NCI-H1436 treated with DMSO at 0.1 percent for 48 hours (cell line): ENCODE measurements at places on chromosomes 5 and 9.

DNA sequence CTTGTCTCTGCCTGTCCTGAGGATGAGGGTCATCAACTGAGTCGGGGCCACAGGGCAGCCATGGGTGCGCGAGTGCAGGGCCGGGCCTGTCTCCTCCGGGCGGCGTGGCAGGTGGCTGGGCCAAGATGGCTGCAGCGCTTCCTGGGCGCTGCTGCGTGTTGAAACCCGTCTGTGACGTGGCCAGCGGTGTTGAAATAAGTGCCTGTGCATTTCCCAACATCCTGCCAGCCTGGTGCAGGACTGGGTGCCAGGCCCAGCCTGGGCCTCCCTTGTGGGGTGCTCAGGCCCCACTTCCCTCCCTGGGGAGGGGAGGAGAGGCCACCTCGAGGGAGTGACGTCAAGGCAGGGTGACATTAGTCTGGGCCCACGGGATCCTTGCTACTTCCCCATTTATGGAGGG, 45.5 kb downstream of the RXRA start:
- DNase-seq: no peak

- DNase-seq: no peak
Measured at GRCh38 chr5:90144625-90145327, 264.8 kb downstream of the CETN3 start.

DNA sequence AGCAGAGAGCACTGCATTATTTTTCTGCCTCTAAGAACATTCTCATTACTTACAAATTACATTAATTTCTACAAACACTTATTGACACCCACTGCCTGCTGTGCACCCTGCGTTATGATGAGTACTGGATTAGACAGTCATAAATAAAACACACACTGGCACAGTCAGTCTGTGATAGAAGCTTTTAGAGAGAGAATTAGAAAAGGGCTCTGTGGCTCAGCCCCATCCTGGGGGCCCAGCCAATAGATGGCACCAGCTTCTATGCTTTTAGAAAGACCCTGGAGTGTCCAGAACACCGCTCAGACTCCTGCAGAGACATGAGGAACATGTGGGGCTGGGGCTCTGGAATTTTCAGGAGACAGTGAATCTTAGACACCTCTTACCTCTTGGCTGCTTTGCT, 61.0 kb upstream of the RAPGEF1 start:
- DNase-seq: no peak

DNA sequence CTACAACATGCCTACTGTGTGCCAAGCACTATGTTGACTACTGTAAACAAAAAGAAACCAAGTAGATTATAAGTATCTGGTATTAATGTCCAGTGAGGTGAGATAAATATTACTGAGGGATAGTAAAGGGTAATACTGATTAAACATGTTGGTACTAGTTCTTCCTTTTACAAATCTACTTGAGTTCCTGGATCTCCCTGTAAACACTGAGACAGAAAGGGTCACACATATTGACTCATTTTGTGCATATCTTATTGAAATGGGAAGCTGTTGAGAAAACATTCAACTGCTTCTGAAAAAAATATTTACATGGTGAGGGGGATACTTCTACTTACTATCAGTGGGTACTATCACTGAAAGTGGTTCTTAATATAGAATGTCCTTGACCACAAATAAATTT, 24.3 kb downstream of the EFNA5 start:
- no peak for DNase-seq

- DNase-seq: no peak
Measured at GRCh38 chr5:72812488-72812887, 4.0 kb upstream of the TNPO1 start.

DNA sequence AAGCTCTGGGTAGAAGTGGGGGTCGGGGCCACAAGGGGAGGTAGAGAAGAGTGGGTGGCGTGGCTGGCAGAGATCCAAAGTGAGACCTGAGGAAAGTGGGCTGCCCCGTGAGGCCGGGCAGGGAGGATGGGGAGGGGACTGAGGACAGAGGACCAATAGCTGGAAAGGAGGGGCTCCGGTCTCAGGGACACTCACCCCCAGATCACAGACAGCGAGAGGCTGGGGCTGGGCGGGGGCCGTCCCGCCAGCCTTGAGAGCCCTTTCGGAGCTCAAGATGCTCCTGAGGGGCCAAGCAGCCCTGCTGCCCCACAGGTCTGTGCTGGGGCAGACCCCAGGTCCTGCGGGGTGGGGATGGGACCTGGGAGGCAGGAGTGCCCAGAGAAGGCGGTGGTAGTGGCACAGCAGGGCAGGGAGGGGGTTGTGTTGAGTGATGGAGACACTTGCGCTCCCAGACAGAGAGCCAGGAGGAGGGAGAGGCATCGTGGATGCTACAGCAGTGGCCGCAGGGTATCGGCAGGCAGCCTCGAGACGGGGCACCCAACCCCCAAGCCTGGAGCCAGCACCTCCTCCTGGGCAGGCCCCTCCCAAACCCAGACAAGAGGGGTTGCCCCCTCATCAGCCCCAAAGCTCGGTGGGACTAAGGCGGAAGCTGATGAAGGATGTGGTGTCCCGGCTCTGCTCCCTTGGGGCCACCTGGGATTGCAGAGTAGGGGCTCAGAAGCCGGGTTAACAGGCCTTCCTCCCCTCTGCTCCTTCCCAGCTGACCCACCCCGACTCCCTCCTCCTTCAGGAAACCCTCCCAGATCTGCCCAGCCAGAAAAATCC, 3.4 kb downstream of the SARDH start:
- no peak for DNase-seq

GRCh38 chr9:105901514-105902109, 207.3 kb downstream of the TMEM38B start:
- no peak for DNase-seq

- no peak for DNase-seq
Measured at GRCh38 chr5:86557920-86558319, 59.8 kb upstream of the COX7C start.

DNA sequence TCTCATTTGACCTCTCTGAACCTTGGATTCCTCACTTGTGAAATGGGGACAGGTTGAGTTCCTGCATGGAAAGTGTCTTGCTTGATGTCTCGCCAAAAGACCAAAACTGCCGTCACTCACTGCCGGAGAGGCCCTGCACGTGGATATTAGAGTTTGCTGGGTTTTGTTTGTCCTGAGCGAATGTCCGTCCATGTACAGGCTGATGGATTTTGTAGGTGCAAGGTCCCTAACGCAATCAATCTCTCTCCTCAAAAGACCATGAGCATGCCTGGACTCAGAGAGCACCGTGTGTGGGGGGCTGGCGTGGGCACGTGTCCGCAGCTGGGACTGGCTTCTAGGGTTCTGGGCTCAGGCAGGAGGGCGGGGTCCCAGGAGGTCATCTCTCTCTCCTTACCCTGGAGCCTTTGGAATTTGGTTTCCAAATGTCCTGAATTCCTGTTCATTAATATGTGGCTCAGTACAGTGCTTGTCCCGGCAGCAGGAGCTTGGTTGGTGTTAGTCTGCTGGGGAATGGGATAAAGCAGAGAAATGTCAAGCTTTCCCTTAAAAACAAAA, 146.0 kb upstream of the IER5L start:
- no peak for DNase-seq

DNA sequence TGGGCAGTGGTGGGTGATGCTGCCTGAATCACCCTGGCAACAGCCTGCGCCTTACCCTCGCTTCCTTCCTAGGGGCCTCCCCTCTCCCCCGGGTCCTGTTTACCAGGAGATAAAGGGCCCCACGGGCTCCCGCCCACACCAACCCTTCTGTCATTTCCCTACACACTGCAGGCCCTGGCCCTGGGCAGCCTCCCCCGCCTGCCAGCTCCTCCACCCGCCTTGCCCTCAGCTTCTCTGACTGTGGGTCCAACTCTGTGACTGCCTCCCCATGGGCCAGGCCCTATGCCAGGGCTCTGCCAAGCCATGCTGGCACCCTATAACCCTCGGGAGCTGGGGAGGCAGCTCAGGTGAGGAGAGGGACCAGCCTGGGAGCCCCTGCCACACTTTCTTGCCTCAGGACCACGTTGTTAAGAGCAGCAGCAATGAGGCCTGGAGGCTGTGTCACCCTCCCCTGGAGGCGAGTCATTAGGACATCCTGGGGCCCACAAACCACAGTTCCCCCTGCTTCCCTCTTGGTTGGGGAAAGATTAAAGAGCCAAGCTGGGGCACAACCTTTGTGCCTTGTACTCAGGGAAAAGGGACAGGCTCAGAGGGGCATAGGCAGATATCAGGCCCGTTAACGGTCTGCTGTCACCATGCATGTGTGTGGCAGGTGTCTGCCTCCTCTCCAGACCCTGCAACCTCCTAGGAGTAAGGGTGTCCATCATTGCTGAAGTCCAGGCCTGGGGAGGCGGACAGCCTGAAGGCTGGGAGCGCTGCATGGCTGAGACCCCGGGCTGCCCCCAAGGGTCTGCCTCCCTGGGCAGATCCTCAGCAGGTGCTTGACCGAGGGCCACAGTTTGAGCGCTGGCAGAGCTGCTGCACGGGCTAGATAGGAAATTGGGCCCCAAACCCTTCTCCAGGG, 2.8 kb downstream of the MGAT4B start:
- no peak for DNase-seq

- no peak for DNase-seq
Measured at GRCh38 chr5:119302916-119303897, 52.6 kb upstream of the TNFAIP8 start.

DNA sequence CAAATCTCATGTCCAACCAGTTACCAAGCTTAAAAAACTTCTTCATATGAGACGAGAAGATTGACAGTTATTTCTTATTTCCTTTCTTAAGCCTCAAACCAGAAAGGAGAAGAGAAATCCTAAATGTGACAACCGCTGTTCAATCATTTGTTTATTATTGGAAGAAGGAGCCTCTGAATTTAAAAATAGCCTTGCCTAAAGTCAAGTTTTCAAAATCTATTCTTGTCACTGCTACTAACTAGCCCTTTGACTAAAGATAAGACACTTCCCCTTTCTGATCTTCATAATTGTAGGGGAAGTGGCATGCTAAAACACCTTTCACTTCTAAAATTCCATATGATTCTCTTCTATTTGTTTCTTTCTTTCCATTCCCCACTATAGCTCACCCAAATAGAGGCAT, 106.2 kb upstream of the EMB start:
- DNase-seq: no peak

DNA sequence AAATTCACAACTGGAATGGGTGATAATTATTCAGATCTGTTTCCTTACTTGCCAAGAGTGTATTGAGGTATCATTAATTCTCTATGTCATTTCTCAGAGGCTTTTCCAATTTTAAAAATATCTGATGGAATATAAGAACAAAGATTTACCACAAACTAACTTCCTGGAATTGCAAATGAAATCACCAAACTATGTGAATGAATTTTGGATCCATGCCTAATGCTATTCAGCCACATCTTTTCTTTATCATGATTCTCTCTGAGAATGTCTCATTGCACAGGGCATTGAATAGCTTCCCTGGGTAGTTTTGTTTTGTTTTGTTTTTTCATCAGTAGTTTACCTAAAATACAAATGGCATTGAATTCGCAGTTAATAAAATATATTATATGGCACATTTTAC, 146.9 kb upstream of the FBN2 start:
- DNase-seq: no peak

GRCh38 chr9:127694890-127695720, 11.7 kb upstream of the CFAP157 start:
- DNase-seq: no peak

GRCh38 chr5:173315495-173316338, 12.5 kb downstream of the STC2 start:
- DNase-seq: no peak

DNA sequence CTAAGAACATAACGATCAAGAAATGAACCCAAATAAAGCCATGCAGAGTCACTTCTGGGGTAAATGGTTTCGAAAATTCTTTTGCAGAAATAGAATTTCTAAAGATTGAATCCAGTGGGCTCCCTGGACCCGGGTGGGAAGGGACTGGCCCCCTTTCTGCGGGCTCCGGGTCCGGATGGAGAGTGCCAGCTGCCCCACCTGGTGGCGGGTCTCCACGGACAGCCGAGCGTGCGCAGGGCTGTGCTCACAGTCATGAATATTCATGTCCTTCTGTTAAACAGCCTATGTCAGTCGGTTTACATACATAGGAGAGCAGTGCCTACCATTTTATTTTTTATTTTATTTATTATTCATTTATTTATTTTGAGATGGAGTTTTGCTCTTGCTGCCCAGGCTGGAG, 4.7 kb upstream of the PPP1R26 start:
- DNase-seq: no peak

GRCh38 chr5:1460054-1460682, 14.9 kb upstream of the SLC6A3 start:
- DNase-seq: no peak

DNA sequence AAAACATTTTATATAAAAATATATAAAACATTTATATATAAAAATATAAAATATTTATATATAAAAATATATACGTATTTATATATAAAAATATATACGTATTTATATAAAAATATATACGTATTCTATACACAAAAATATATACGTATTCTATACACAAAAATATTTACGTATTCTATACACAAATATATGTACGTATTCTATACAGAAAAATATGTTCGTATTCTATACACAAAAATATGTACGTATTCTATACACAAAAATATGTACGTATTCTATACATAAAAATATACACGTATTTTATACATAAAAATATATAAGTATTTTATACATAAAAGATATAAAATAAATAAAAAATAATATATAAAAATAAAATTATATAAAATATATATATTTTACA, 323.6 kb downstream of the HCN1 start:
- no peak for DNase-seq

GRCh38 chr5:96318569-96319110, 114.4 kb downstream of the PCSK1 start:
- no peak for DNase-seq

- DNase-seq: no peak
Measured at GRCh38 chr9:80158554-80159170, 586.9 kb downstream of the TLE4 start.

GRCh38 chr9:104869811-104870210, 58.1 kb downstream of the ABCA1 start:
- no peak for DNase-seq

- no peak for DNase-seq
Measured at GRCh38 chr9:86262492-86262891, 3.0 kb upstream of the C9orf153 start.

DNA sequence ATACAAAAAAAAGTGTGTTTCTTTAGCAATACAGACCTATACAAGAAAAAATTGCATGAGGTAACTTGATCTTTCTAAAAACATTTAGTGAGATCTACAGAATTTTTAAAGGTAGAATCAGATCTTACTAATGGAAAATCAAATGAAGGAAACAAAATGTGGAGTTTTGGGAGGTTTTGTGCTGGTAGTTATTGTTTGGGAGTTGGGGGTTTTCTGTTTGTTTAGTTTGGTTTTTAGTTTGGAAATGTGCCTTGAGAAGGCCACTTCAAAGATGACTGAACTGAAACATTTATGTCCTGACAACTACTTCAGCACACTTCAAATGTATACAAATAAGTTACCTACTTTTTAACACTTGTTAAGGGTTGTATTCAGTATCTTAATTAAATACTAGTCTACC, 280.1 kb downstream of the NR2F1-AS1 start:
- DNase-seq: no peak

- no peak for DNase-seq
Measured at GRCh38 chr5:126456217-126456820, 33.1 kb downstream of the GRAMD2B start.

DNA sequence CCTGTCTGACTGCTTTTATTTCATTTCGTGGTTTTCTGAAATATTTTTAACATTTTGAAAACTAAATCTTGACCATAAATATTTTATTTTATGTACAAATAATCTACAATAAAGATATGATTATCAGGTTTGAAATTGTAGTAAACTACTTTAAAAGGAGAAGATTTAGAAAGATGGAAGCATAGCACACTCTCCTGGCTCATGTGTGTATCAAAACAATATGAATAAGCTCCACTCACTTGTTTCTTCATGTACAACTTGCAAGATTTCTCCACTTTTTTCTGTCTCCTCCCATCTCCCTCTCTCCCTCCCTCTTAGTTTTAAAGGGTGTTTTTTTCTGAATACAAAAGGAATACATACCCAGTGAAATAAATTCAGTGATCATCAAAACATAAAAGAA, 15.4 kb upstream of the VPS13A start:
- DNase-seq: no peak
